RWPE2 (cell line): ENCODE measurements at places on chromosomes 1 and 21.

DNA sequence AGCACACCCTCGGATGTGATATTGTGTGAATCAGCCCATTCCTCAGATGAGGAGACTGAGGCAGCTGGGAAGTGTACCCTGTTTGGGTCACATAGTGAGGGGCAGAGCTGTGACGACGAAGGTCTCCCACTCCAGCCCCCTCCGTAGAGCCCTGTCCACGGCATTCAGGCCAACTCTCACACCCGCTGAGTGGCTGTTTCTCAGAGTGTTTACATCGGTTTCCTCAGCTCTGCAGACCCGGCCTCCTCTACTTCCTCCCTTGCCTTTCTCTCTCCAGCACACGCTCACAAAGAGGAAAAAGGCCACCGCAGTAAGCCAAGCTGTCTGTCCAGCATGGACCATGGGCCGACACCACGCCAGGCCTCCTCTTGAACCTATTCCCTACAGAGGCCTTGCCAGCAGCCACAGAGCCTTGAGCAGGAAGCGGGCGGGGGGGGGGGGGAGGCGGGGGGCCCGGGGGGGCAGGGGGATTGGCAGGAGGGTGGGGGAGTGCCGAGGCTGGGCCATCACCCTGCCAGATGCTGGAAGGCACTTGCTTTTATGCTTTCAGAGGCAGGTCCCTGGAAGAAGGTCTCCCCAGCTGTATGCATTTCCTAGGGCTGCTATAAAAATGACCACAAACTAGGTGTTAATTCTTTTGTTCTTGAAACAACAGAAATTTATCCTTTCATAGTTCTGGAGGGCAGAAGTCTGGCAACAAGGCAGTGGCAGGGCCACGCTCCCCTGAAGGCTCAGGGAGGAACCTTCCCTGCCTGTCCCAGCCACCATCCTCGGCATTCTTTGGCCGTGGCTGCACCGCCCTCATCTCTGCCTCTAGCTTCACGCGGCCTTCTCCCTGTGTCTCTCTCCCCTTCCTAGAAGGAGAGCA is 178.4 kb downstream of the PSMG1 start:
- no peak for DNase-seq

DNA sequence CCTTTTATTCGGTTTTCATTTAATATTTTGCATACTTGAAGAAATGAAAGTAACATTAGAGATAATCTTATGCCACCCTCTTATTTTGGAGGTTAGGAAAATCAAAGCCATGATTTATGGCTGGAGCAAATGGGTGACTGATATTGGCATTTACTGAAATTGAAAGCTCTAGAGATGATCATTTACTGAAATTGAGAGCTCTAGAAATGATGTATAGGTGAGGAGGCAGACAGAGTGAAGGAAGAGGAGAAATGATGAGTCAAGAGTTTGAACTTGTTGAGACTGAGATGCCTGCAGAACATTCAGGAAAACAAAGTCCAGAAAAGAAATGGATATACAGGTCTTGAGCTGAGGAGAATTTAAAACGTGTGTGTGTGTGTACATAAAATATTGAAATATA is 217.6 kb downstream of the LTN1 start:
- DNase-seq, result no peak

DNA sequence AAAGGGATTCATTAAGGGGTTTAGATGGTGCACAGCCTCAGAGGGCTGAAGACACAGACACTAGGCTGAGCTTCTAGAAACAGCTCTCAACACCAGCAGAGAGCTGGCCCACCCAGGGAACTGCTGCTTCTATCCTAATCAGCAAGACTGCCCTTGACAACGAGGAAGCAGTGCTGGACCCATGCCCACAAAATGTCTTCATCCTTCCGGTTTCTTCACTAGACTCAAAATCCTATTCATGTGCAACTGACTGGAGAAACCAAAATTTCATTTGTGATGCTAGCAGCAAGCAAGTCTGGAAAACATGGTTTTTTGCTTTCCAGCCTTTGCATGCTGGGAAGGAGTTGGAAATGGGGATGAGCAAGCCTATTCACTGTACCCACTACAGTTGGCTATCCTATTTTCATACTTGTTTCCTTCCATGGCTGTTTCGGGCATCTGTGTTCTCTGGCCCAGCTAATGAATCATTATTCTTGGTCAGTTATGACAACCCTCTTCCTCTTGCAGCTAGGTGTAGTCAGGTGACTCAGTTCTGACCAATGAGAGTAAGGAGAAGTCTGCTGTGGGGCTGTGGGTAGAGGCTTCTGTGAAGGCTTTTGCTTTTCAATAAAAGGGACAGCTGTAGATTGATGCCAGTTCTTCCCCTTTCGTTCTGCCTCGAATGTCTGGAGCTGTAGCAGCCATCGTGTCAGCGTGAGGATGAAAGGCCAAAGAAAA is 14.6 kb upstream of the TMEM61 start:
- no peak for DNase-seq

GRCh38 chr1:82921759-82922158 is 1077.2 kb downstream of the TTLL7 start:
- no peak for DNase-seq

GRCh38 chr1:60160141-60160540 is 86.6 kb upstream of the C1orf87 start:
- no peak for DNase-seq

DNA sequence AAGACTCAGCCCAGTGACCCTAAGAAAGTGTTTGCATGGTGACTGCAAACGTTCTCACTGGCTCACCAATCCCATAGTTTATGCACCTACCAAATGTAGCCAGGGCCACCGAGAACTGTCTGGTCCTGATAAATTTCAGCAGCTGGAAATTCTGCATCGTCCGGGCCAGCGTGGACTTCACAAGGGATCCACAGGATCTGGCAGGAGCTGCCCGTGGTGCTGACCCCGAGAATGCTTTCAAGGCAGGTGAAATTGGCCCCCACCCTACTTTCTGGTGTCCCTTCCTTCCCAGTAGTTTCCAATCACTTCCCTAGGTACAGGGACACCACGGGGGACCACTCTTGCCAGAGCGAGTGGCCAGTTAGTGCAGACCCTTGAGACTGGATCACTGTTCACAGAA is 26.2 kb downstream of the UBASH3A start:
- no peak for DNase-seq

GRCh38 chr1:234212764-234213657 is 160.2 kb upstream of the COA6 start:
- DNase-seq, result no peak

- no peak for DNase-seq
These were observed 14.9 kb downstream of the AADACL4 start for GRCh38 chr1:12658531-12659453.
